ENCODE measurements at places on chromosomes 6 and 20.

DNA sequence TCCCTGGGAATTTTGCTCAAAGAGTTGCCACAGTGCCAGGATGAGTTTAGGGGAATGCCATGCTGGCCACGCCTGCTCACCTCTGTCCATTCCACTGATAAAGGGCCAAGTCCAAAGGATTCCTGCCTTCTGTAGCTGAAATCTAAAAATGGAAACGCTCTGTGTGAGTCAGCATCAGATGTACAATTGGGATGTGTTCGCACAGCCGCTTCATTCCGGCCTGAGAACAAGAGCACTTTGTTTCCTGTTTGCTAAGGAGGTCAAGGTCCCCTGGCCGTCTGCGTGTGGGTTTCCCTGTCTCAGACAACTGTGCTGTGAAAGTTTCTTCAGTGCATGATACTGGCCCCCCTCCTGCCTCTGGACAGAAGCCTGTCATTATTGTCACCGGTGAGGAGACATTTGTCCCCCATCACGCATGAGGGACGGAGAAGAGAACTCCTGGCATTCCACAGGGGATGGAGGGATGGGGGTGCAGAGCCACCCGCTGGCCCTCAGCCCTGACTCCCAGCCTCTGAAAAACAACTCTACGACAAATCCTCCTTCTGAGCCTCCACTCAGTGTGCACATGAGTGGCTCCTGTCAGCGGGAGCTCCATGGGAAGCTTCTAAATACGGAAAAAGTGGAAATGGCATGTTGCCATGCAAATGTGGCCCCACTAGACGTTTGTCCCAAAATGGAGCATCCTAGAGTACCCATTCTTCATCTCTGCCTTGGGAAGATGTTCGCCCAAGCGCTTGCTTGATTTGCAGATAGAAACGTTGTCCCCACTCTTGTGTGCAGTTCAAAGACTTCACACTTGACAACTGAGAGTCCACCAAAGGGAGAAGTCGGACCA, 143.5 kb upstream of the AFDN start:
- DNase-seq: no peak

GRCh38 chr20:47999166-47999565, 213.9 kb upstream of the SULF2 start:
- DNase-seq: no peak

- no peak for DNase-seq
These were observed 16.9 kb downstream of the GFOD1 start for GRCh38 chr6:13470238-13471140.

- DNase-seq: no peak
These were observed 35.2 kb upstream of the CLDN20 start for GRCh38 chr6:155228546-155229166.

- no peak for DNase-seq
These were observed 161.2 kb downstream of the KCNQ5 start for GRCh38 chr6:72783035-72783434.

GRCh38 chr20:48772183-48772976, 55.4 kb downstream of the PREX1 start:
- DNase-seq: no peak

DNA sequence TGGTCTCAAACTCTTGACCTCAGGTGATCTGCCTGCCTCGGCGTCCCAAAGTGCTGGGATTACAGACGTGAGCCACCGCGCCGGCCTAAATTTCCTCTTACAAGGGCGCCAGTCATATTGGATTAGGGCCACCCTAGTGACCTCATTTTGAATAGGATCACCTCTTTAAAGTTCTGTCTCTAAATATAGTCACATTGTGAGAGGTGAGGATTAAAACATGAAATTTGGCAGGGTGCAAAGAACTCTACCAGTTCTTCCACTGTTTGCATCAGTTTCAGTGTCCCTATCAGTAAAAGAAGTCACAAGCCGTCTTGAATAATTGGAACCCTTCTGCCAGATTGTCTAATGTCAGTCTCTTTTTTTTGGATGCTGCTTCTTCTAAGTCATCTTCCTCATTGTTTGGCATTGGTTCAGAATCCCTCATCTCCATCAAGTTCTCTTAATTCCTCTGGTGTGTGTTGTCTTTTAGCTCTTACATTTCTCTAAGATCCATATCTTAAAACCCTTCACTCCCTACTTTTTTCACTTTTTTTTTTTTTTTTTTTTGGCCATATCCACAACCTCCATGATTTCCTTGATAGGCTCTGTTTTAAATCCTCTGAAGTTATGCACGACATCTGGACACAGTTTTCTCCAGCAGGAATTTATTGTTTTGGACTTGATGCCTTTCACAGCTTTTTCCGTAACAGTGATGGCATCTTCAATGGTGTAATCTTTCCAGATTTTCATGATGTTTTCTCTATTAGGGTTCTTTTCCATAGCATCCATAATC, 56.8 kb downstream of the NCOA3 start:
- no peak for DNase-seq

DNA sequence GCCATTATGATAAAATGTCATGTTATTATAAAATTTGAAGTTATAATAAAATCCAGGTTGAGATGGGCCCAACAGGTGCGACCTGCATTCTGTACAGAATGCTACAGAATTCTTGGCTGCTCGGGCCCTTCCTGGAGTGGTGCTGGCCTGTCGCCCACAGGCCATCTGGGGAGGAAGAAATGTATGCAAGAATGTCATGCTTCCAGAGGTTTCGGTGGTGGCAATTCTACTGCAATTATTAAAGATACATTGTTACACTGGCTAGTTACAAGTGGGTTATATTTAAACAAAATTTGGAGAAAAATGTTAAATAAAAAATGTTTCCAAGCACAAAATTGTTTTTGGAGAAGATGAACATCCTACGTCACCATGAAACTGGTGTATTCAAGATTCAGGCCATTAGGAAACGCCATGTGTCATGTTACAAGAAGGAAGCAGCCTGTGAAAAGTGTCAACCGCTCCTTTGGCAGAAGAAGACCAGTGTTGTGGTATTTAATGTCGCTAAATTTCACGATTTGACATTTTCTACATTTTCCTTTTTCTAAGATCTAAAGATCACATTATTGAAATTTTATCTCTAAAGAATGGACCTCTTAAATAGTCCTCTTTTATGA, 7.1 kb downstream of the RAMACL start:
- no peak for DNase-seq

GRCh38 chr6:45504947-45505346, 127.2 kb upstream of the SUPT3H start:
- no peak for DNase-seq

DNA sequence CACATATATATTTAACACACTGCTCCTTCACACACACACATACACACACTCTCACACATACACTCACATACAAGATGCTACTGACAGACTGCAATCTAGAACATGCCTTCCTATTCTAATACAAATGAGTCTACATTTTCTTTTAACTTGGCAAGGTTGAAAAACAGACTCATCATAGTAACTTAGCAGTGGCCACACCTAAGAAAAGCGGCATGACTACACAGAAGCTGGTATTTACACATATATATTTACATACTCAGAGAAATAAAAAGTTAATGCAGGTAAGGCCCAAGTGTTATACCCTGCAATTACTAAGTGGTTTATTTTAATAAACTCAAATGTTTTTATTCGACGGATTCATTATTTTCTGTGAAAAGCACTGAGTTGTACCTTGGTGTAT, 209.3 kb downstream of the FOXC1 start:
- no peak for DNase-seq

- DNase-seq: no peak
These were observed 116.0 kb downstream of the GPR63 start for GRCh38 chr6:96721227-96721626.

DNA sequence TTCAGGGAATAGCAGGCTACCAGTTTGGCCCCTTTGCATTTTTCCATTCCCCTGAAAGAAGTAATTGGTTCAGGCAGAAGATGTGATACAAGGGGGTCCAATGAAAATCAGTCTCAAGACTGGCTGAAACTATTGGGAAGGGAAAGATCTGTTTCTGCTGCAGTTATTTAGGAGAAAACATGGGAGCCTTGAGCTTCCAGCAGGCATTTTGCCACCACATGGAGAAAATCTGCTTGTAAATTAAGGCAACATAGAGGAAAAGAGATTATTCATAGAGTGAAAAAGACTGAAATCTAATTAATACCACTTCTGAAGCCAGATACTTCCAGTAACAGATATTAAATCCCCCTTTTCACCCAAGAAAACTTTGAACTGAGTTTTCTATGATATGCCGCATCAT, 44.2 kb upstream of the SNAP25 start:
- DNase-seq: no peak

GRCh38 chr6:168692193-168692914, 251.4 kb downstream of the SMOC2 start:
- no peak for DNase-seq

DNA sequence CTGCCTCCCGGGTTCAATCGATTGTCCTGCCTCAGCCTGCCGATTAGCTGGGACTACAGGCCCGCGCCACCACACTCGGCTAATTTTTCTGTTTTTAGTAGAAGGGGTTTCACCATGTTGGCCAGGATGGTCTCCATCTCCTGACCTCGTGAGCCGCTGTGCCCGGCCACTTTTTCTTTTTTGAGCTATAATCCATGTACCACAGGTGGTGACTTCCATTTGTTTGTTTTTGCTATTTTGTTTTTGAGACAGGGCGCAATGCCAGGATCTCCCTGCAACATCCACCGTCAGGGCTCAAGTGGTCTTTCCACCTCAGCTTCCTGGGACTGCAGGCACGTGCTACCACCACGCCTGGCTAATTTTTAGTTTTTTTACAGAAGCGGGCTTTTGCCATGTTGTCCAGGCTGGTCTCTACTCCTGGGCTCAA, 8.5 kb downstream of the HSPA1B start:
- DNase-seq: no peak

- DNase-seq: no peak
These were observed 229.3 kb downstream of the FARS2 start for GRCh38 chr6:5490501-5491069.

Data from activated T-cell treated with anti-CD3 and anti-CD28 coated beads for 1 hour (primary cell).